ENCODE measurements at places on chromosomes 2 and 18.

DNA sequence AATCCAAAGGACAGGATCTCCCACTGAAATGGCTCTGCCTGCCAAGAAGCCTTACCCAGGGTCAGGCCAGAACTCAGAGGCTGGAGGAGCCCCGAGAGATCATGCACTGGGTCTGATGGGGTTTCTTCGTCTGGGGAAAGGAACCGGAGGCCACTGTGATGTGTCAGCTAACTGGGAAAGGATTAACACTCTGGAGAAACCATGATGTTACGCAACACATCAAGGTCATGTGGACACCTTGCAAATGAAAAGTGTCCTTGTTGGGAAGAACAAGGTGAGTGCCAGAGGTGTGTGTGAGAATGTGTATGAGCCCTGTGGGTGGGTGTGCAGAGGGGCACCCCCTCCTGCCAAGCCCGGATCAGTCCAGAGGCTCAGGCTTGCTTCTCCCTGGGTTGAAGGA is 86.9 kb downstream of the CRACDL start:
- DNase-seq, result no peak

GRCh38 chr2:181656450-181657291 is at the start of gene CERKL:
CERKL (minus strand) TSS chr2:181657105; CDS start chr2:181657006, 99 bp downstream.
- no peak for DNase-seq

- DNase-seq, result no peak
Measured at GRCh38 chr2:214180071-214180470, 230.8 kb upstream of the VWC2L start.

GRCh38 chr18:944440-944839 is 39.8 kb downstream of the ADCYAP1 start:
- DNase-seq, result peak; percentile 54

DNA sequence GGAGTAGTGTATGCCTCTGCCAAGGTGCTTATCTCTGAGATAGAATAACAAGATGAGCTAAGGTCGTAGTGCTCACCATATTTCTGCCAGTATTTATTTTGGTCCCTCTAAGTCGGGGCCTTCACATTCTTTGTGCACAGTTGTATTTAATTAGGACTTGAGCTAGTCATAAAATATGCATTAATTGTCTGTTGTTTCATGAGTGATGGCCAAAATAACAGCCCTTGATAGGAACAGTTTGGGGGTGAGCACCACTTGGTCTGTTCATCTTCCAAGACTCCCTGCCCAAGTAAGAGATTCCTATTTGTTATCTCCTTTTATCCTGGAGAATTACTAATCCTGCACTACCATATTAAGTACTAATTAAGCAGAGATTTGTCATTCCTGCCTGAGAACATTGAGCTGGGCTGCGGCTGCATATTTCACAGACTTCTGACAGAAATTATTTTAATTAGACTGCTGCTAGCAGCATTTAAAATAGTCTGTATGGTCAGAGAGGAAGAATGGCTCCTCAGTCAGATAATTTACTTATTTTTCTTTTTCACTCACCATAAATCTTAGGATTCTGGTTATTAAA is 435.1 kb downstream of the MTX2 start:
- no peak for DNase-seq

GRCh38 chr2:68469935-68470334 is 2.5 kb downstream of the APLF start:
- no peak for DNase-seq

DNA sequence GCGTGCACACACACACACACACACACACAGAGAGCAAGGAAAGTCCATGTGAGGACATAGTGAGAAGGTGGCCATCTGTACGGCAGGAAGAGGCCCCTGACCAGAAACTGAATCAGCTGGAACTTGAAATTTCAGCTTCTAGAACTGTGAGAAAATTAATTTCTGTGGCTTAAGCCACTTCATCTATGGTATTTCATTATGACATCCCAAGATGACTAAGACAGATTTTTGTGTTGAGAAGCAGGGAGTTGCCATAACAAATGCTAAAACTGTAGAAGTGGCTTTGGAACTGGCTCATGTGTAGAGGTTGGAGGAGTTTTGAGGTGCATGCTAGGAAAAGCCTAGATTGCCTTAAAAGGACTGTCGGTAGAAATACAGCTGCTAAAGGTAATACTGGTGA is 63.4 kb upstream of the ZBTB7C start:
- peak; percentile 36 for DNase-seq

DNA sequence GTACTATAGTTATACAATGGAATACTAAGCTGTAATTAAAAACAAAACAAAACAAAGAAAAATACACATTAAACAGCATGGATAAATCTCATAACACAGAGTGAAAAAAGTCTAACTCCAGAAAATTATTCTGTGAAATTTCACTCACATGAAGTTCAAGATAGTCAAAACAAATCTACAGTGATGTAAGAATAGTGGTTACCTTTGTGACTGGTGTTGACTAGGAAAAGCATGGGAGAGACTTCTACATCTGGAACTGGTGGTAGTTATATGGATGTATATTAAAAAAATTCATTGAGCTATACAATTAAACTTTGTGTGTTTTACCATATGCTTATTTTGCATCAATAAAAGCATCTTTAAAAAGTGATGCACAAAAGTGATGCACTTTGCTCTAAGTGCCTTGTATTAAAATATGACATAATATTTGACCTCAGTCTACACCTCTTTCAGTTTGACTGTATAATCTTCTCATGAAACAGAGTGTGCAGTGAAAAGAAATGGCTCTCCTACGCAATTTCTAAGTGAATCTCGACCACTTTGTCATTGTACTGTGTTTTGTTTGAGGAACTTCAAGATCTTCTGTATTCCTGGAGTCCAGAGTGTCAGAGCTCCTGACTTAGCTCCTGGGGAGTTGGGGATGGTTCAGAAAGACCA is 28.0 kb downstream of the STAT4 start:
- no peak for DNase-seq

DNA sequence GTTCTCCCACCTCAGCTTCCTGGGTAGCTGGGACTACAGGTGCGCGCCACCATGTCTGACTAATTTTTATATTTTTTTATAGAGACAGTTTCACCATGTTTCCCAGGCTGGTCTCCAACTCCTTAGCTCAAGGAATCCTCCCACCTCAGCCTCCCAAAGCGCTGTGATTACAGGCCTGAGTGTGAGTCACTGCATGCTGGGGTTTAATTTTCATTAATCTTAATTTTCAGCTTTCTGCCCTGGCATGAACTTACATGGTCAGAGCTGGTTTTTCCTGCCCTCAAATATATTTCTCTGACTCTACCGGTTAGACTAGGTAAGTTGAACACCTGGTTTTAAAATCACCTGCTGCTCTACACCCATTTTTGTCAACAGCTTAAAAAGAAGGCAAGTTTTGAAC is 3.1 kb downstream of the MARCHF7 start:
- no peak for DNase-seq

- no peak for DNase-seq
Measured at GRCh38 chr2:9508931-9509330, 34.6 kb downstream of the IAH1 start.

DNA sequence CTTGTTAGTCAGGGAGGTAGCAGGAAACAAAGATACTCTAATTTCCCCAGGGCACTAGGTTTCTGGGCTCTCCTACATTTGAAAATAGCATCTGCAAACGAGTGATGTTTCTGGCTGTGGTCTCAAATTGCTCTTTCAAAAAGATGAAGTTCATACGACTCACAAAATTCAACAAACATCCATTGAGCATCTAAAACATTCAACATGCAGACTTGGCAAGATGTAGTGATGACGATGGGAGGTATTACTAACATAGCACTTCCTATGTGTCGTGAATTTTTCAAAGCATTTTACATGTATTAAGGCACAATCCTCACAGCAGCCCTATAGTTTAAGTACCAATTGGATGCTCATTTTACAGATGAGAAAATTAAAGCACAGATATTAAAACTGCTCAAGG is 5.2 kb downstream of the CCBE1 start:
- DNase-seq, result no peak

DNA sequence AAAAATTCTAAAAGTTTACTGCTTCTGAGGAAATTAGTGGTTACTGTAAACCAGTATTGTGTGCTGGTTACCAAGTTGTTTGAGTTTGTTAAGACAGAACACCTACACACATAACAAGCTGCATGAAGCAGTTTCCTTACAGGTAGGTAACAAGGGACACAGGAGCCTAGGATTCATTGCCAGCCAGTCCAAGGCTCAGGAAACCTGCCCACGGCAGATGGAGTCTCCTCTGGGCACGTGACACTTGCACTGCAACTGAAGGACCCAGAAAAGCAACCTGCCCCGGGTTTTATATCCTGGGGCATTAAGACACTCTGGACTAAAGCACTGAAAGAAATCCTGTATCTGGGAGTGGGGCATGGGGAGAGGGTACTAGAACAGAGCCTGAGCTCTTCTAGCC is 639.3 kb downstream of the ADCYAP1 start:
- no peak for DNase-seq

DNA sequence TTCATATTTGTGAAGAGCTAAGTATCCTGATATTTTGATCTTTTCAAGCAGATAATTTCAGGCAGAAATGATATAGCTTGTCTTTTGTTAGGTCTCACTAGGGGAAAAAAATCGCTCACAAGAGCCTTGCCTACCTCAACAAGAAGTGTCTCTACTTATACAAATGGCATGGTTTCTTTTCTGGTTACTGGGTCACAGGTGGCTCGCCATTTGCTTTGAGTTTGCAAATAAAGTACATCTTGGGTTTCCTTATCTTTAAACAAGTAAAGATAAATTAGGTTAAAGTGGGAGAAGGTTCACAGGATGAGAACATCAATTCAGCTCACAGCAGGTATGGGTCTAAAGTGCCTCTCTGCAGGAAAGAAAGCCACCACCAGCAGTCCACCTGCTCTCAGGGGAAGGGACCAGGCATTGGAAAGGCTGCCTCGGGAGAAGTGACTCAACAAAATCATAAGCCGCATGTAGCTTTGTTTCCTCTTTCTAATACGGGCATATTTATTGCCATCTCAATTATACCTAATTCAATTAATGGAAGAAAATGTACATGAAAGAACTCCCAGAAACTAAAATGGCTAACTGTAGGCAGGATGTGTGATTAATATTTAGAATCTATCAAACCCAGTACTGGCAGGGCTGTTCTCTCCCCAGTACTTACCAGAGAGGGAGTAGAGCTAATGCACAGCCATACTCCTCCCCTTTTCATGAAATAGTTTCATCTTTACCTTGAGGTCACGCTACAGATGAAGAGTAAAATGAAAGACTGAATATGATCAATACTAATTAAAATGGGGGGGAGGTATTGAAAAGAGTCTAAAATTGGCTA is 28.3 kb downstream of the CDC42EP3 start:
- DNase-seq, result no peak

- DNase-seq, result no peak
Measured at GRCh38 chr2:193303464-193303863, 1108.7 kb upstream of the TMEFF2 start.

- no peak for DNase-seq
Measured at GRCh38 chr2:134839649-134840048, 1.2 kb downstream of the ACMSD start.

DNA sequence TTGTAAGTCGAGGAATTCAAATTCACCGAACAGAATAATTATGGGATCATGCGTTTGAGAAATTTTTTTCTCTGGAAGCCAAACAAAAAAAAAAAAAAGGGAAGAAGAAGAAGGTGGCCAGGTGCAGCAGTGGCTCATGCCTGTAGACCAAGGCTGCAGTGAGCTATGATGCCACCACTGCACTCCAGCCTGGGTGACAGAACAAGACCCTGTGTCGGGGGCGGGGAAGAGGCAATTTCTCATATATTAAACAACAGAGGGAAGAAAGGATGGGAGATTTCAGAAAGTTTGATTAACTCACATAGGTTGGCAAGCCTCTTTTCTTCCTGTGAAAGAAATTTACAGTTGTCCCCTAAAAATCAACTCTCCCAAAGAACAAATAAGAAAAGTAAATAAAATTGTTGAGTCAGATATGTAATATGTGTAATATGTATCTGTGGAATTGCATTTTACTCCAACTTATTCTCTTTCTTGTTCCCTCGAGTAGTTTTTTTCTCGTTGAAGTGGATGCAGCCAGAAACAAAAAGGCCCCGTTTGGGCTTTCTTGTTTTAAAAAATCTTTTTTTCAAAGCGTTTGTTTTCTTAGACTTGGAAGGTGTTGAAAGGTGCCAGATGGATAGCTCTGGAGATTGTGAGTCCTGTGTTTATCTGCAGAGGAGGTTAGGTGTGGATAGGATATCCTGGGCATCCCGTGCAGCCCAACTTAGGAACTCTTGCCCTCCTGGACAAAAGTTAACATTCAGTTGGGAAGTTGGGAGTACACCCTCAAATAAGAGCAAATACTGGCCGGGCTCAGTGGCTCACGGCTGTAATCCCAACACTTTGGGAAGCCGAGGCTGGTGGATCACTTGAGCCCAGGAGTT is 25.4 kb upstream of the FMNL2 start:
- DNase-seq, result no peak

DNA sequence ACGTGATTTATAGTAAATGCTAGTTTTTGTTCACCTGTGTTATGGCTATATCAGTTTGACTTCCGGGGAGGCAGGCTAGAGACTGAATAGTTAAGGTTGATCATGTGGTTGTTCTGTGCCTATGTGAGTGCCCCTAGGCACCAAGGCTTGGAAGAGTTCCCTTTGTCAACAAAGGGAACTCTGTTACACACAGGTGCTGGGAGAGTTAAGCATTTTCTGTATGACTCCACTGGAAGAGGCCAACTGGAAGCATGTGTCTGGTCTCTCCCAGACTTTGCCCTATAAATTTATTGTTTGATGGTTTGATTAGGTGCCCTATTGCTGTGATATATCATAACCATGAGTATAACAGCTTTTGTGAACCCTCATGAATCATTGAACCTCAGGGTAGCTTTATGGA is 63.8 kb downstream of the ARL6IP6 start:
- no peak for DNase-seq

- DNase-seq, result no peak
Measured at GRCh38 chr2:39821871-39822270, 42.8 kb upstream of the THUMPD2 start.

DNA sequence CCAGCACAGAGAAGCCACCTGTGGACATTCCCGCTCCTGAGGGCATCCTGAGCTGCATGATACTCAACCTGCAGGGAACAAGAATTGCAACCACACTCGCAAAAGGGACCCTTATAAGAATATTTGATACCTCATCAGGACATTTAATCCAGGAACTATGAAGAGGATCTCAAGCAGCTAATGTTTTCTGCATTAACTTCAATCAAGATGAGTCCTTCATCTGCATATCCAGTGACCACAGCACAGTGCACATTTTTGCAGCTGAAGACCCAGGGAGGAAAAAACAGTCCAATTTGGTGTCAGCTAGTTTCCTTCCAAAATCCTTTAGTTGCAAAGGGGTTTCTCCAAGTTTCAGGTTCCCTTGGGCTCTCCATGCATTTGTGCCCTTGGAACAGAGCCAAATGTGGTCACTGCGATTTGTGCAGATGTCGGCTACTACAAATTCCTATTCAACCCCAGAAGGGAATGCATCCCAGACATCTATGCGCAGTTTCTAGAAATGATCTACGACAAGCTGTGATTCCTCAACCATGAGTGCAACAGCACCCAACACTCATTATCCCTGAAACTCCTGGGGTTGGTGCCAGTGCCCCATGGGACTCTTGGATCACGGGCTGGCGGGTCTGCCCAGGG is 23.3 kb upstream of the FHOD3 start:
- DNase-seq, result no peak

DNA sequence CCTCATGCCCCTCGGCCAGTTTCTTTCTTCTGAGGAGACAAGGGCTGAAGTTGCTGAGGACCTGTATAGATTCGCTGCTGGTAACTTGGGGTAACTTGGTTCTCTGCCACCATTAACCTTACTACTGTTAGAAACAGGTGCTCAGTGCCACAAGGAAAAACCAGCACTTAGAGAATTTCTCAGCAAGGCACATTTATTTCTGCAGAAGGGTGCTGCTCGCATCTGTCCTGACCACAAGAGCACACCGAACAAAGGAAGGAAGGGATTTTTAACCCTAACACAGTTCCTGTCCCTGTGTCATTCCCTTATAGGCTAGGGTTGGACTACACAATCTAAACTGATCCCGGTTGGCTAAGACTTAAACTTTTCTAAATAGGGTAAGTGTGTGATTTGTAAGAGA is 154.1 kb downstream of the SOCS6 start:
- no peak for DNase-seq
